ENCODE measurements at places on chromosomes 5 and 9. TPM values are rescaled to one million over a fixed set of nuclear protein-coding genes. Genes with fewer than 3 reads are reported as not detected.

C1QTNF3 gene
- 34.8 TPM for total RNA-seq

GABRA1 gene
- not detected for total RNA-seq

- DNase-seq, result no peak
These were observed 107.9 kb upstream of the RAPGEF1 start for GRCh38 chr9:131847665-131848354.

DNA sequence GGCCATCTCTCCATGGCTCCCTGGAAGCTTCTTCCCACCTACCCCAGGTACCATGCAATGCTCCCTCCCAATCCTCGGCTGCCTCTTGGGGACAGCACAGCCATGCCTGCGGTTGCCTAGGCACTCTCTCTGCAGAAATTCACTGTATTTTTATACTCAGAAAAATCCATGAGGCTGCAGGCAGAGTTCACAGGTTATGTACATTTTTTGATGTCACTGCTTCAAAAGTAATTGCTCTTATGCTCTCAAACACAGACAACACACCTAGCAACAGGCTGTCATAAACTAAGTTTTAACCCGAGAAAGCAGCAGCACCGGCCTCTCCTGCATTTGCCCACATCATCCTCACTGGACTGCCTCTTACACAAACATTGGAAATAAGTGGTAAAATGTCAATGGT lies 102.4 kb downstream of the AK8 start:
- no peak for DNase-seq

OLFML2A gene
- total RNA-seq, result 49.1 TPM

DNA sequence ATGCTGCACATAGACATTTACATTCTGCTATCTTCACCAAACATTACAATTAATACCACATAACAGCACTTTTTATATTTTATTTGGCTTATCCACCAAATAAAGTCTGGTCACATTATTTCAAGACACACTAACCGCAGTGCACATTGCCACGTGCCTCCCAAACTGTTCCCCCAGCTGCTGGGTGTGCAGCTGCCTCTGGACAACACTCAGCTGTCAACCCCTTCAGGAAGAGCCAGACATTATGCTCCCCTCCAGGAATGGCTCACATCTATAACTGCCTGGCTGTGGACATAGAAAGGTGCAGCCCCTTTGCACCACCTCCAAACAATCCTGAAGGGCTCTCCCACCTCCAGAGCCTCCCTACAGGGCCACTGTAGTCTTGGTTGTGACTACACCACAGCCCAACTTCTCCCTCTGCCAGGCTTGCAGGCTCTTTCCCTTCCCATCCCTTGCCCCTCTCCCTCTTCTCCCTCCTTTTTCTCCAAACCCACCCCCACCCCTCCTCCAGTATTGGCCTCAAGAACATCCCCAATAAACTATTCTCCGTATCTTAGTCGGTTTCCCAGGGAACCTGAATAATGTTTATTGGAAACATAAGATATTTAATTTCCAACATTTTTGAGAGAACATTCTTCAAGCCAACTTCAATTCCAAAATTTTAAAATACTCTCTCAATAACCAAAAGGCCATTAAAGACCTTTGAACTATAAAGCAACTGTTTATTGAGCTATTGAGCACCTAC lies 372.3 kb downstream of the CTNND2 start:
- no peak for DNase-seq

GRXCR2 gene
- total RNA-seq, result not detected

GRCh38 chr5:93371893-93372292 lies 209.1 kb downstream of the NR2F1-AS1 start:
- no peak for DNase-seq

CNTNAP3B gene
- 7.6 TPM for total RNA-seq

DNA sequence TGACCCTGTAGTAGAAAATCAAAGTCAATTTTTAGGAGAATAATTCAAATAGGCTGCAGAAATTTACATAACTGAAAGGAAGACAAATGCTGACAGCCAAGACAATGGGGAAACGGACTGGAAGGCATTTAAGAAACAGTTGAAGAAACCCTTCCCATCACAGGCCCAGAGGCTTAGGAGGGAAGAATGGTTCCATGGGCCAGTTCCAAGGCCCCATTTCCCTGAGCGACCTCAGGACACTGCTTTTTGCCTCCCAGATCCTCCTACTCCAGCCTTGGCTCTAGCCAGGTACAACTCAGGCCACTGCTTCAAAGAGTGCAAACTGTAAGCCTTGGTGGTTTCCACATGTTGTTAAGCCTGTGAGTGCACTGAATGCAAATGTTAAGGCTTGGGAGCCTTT lies 184.1 kb upstream of the SGCD start:
- DNase-seq, result no peak

- no peak for DNase-seq
These were observed 58.7 kb downstream of the PRDM6 start for GRCh38 chr5:123147741-123148140.

All from skin of body (tissue), 3 donors.